ENCODE measurements at places on chromosomes 11 and 22.

DNA sequence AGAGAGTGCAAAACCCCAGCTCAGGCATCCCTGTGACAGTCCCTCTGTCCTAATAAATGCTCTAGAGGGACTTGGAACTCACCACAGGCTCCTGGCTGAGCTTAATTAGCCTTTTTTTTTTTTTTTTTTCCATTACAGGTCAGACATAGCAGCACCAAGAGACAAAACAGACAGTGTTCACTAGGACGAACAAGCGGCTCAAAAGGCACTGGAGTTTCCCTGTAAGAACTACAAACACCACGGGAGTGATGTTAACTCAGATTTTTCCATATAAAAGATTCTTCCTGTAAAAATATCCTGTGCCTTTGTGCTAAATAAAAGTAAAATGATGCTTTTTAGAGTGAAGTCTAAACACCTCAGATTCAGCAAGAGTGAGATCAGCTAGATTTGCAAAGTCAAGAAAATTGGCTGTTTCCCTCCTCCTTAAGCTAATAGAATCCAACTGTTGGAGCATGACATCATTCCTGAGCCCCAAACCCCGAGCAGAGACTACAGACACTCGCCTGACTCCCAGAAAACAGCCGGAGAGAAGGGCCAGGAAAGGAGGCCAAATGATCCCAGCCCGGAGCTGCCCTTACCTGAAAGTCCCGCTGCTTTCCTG is 101.0 kb upstream of the AKIP1 start:
- DNase-seq, result peak; percentile 75

GRCh38 chr11:69311767-69312385 is 17.9 kb downstream of the MYEOV start:
- no peak for DNase-seq

GRCh38 chr11:1749395-1750351 is 722 bp downstream of the IFITM10 start:
- DNase-seq, result peak; percentile 98

- DNase-seq, result peak; percentile 70
Observed at GRCh38 chr22:19086896-19087295, 35.3 kb downstream of the DGCR2 start.

GRCh38 chr11:860234-861104 is 17.8 kb downstream of the TSPAN4 start:
- DNase-seq, result no peak

DNA sequence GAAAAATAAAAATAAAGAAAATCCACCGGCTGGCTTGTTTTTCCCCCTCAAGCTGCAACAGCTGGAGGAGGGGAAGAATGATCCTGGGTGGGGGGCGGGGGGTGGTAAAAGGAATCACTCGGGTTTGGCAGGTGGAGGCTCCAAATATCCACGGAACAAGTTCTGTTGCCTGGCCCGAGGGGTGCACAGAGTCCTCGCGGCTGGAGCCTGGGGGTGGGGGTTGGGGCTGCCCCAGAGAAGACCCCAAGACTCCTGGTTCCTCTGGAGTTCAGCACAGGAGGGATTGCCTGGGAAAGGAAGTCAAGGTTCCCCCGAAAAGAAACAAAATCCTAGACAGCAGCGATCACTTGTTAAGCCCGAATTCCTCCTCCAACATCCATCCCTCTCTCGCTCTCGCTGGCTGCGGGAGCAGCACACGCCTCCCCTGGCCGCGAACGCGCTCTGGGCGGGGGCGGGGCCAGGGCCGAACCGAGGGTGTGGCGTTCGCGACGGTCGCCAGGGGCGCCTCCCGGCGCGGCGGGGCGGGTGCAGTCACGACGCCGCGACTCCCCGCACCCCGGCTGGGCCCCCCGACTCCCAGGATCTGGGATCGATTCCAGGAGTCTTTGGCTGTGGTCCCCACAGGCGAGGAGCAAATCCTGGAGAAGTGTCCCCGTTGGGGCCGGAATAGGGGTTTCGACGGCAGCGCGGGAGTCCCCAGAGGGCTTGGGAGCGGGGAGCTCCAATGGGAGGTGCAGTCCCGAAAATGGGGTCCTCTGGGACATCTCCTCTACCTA is at the start of gene KCNA4:
Gene KCNA4, minus strand, starts transcription at position 443 of the 776 bp plus-strand sequence. CDS start 4,352 bp downstream, outside the sequence.
- peak; percentile 38 for DNase-seq

GRCh38 chr22:38298312-38299005 is 18.8 kb downstream of the CSNK1E start:
- DNase-seq, result peak; percentile 91

- no peak for DNase-seq
Observed at GRCh38 chr22:24186352-24186740, 5.1 kb downstream of the SUSD2 start.

DNA sequence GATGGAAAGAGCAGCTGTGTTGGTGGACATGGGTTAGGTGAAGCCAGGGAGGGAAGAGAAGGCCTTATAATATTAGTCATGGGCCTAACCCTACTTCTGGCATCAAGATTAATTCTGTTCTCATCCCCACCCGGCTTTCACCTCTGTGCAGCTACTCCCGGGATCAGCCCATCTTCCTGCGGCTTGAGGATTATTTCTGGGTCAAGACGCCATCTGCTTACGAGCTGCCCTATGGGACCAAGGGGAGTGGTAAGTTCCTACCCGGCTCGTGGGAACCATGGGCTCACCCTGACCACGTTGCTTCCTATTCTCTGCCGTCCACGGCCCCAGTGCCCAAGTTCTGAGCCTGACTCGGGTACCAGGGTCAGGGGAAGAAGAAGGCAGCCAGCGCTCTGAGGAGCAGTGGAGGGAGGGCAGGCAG is 51.6 kb downstream of the ST3GAL4 start:
- no peak for DNase-seq

GRCh38 chr11:33861386-33861785 is 30.5 kb downstream of the LMO2 start:
- DNase-seq, result no peak

DNA sequence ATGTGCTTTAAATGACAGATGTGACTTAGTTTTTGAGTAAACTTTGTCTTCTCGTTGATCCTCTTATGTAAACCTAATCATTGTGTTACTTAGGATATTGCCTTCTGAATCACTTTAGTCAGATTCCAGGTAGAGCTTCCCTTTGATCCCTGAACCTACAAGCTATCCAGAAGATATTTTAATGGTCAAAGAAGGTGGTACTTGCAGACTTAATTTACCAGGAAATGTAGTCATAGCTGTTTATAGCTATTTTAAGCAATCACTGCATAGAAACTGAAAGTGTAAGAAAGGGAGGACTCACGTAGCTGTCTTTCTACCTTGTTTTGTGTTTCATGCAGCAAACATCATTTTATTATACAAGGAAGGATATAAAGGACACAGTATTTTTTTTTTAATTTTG is 189.5 kb downstream of the DDX10 start:
- peak; percentile 27 for DNase-seq

- peak; percentile 4 for DNase-seq
Observed at GRCh38 chr11:93622043-93622442, 39.4 kb upstream of the CEP295 start.

GRCh38 chr11:109993786-109994185 is 99.4 kb upstream of the ZC3H12C start:
- peak; percentile 19 for DNase-seq

DNA sequence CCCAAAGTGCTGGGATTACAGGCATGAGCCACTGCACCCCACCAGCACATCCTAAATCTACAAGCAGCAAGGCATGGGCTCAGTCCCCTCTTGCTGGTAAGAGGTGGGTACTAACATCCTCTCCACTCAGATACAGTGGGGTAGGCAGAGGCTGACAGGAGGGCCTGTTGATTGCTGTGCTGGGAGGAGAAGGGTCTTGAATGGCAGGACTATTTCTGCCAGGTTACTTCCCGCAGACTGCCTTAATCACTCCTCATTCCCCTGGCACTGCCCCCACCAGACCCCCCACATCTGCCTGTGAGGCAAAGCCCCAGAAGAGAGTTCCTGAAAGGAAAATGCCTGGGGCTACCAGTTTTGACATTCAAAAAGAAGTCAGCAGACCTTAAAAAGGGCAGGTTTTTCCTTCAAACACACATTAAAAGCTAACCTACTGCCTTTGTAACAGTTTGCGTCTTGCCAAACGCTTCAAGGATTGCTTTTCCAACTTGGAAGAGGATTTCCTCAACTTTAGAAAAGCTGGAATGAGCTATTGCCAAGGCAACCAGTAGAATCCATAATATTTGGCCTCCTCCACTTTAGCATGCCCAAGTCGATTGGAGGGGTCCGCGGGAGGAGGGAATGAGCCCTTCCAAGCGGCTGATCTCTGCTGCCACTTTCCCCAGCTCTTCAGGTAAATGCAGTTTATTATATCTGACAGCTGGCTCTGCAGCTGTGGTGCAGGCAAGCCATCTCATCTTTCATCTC is 62.0 kb downstream of the FDX1 start:
- no peak for DNase-seq

DNA sequence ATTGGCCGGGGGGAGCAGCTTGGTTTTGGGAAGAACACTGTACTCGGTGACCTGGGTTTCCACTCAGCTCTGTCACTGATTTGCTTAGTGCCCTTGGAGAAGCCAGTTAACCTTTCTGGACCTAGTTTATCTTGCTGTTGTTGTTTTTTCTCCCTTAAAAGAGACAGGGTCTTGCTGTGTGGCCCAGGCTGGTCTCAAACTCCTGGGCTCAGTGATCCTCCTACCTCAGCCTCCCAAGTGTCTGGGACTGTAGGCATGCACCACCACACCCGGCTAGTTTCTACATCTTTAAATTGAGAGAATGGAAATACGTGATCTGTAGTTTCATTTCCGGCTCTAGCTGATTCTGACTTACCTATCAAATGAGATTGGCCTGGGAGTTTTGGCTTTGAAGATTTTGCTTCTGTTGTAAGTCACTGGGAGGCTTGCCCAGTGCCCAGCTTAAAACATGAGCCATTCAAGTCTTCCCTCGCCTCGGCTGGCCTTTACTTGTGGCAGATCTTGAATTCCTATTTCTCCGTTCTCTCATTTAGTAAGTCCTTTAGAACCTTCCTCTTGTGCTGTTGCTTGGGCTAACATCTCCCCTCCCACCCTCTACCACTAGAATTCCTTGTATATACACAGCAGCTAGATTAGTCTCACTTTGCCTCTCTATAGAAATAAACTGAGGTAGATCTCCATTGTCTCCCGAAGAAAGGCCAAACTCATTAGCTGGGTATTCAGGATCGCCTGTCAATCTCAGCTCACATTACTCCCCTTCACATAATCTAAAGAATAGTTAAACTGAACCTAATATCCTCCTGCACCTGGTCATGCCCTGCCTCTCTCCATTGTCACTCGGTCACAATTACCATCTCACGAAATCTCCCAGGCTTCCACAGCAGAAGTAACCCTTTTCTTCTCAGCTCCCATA is 87.7 kb upstream of the SLC25A18 start:
- no peak for DNase-seq

DNA sequence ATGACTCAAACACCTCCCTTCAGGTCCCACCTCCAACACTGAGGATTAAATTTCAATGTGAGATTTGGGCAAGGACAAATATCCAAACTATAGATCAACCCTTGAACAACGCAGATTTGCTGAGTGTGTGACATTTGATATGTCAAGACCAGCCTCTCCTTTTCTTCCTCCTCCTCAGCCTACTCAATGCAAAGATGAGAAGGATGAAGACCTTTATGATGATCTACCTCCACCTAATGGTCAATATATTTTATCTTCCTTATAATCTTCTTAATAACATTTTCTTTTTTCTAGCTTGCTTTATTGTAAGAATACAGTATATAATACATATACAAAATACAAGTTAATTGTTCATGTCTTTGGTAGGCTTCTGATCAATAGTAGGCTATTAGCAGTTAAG is 67.5 kb upstream of the MPPED2 start:
- no peak for DNase-seq

- no peak for DNase-seq
Observed at GRCh38 chr11:57942808-57943207, 80.9 kb upstream of the OR9Q1 start.

- peak; percentile 24 for DNase-seq
Observed at GRCh38 chr11:107733518-107733917, 21.7 kb upstream of the SLN start.

- DNase-seq, result peak; percentile 75
Observed at GRCh38 chr22:22687638-22688500, 43.5 kb downstream of the GGTLC2 start.

GRCh38 chr11:114309517-114309916 is 13.3 kb downstream of the NNMT start:
- DNase-seq, result peak; percentile 47

- DNase-seq, result no peak
Observed at GRCh38 chr11:112822478-112823274, 138.5 kb upstream of the NCAM1 start.

GRCh38 chr11:85096939-85097338 is 530.2 kb downstream of the DLG2 start:
- DNase-seq, result no peak

GRCh38 chr11:398826-399225 is 4.8 kb downstream of the PKP3 start:
- DNase-seq, result peak; percentile 53

DNA sequence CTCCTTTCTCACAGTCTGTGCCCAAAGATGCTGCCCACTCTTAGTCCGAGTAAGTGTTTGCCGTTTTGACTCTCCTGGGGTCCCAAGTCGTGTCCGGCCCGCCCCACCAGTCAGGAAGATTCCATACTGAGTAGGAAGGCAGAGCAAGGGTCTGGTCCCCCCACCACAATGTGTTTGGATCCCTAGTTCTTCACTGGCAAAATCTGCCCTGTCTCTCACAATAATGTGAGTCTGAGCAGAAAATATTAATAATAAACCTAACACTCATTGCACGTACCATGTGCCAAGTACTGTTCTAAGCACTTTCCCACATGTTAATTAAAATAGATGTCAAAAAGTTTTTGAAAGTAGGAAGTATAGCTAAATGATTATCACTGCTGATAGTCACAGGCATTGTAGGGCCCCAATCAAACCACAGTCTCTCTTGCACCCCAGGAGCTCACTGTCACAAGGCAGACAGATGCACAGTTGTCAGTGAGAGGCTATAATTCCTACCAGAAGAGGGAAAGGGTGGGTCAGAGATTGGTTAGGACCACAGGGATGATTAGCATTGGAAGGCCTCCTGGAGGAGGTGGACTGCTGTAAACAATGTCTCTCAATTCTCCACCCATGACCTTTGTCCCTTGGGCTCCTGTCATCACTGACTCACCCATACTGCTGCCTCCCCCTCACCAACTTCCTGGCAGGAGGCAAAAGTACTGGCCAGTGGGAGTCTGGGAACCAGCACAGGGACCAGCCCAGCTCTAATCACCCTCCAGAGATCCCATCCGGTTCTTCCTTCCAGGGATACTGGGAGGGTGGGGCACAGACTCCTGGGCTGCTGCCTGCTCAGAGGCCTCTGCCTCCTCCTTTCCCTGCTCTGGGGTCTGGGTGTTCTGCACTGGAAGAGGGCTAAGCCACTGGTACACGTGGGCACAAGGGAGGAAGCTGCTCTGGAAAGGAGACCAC is 1.0 kb upstream of the POLD4 start:
- DNase-seq, result peak; percentile 97

- DNase-seq, result no peak
Observed at GRCh38 chr11:977830-978720, 52.4 kb downstream of the AP2A2 start.

- no peak for DNase-seq
Observed at GRCh38 chr11:11081288-11081687, 223.4 kb upstream of the ZBED5 start.

DNA sequence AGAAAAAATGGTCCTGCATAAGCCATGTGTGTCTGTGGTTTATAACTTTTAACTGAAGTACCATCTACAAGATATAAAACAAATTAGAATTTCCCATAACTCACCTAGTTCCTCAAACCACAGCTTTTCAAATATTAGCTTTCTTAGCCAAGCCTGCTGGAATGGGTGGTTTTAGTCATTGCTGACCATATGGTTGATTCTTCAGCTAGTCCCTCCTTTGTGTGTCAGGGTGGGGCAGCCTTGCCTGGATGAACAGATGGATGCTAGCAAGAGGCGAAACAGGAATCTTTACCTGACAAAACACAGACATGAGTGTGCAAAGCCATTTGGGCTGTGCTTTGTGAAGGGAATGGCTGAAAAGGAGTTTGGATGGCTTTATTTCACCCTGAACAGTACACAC is 6.9 kb upstream of the B3GNT6 start:
- DNase-seq, result peak; percentile 44

GRCh38 chr22:35357883-35358621 is 22.8 kb upstream of the HMOX1 start:
- DNase-seq, result peak; percentile 75
